Right lobe of liver (tissue), 6 donors: ENCODE measurements at places on chromosomes 4 and X. TPM values are rescaled to one million over a fixed set of nuclear protein-coding genes. Genes with fewer than 3 reads are reported as not detected.

CXCL6 gene
- 3.5 TPM for total RNA-seq

DNA sequence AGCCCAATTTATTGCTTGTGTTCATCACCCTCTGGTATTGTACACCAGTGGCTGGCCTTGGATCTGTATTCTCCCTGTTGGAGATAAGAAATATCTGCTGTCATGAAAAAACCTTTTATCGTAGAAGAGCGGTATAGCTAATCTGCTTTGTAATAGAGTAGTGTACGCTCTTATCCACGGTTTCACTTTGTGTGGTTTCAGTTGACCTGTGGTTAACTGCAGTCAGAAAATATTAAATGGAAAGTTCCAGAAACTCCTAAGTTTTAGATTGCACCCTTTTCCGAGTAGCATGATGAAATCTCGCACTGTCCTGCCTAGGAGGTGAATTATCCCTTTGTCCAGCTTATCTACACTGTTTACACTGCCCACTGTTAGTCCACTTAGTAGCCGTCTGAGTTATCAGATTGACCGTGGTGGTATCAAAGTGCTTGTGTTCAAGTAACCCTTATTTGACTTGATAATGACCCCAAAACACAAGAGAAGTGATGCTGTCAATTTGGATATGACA is 42.4 kb downstream of the KDM6A start:
- no peaks in the 10 kb centered on the region for H3K27me3 ChIP-seq
- H3K4me3 ChIP-seq = peak overlapping the region; percentile 17
- no peak for DNase-seq
- H3K36me3 ChIP-seq = no peaks in the 10 kb centered on the region

- H3K27me3 ChIP-seq = no peaks in the 10 kb centered on the region
- no peak overlapping the region for H3K4me3 ChIP-seq
- H3K4me1 ChIP-seq = no peaks in the 10 kb centered on the region
- H3K36me3 ChIP-seq = no peaks in the 10 kb centered on the region
- DNase-seq = no peak
These were observed 924.3 kb upstream of the SLIT2 start for GRCh38 chr4:19327364-19327763.

DNA sequence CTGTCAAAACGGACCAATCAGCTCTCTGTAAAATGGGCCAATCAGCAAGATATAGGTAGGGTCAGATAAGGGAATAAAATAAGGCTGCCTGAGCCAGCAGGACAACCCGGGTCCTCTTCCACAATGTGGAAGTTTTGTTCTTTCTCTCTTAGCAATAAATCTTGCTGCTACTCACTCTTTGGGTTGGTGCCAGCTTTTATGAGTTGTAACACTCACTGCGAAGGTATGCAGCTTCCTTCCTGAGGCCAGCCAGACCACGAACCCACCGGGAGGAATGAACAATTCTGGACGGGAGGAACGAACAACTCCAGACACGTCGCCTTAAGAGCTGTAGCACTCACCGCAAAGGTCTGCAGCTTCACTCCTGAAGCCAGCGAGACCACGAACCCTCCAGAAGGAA is 287.8 kb downstream of the RAPGEF2 start:
- DNase-seq = no peak
- no peak overlapping the region for H3K4me3 ChIP-seq
- no peak overlapping the region for H3K27ac ChIP-seq
- H3K36me3 ChIP-seq = no peaks in the 10 kb centered on the region

DNA sequence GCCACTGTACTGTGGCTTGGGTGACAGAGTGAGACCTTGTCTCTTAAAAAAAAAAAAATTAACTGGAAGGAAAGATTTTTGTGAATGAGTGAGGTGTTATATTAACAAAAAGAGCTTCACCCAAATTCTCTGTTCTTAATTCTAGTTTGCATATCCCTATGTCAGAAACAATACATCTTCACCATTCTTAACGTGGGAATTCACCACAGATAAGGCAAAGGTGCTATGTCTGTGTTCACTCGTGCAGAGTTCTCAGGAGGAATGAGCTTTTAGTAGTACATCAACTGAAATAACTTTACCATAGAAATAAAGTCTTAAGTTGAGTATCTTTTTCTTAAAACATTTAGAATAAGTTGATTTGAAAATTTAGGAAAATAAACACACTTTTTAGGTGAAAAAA is 135.1 kb downstream of the RAPGEF2 start:
- no peaks in the 10 kb centered on the region for H3K27me3 ChIP-seq
- no peaks in the 10 kb centered on the region for H3K4me1 ChIP-seq
- no peak overlapping the region for H3K27ac ChIP-seq
- DNase-seq = no peak
